Urothelium cell line (cell line): ENCODE measurements at places on chromosomes 2 and 18.

DNA sequence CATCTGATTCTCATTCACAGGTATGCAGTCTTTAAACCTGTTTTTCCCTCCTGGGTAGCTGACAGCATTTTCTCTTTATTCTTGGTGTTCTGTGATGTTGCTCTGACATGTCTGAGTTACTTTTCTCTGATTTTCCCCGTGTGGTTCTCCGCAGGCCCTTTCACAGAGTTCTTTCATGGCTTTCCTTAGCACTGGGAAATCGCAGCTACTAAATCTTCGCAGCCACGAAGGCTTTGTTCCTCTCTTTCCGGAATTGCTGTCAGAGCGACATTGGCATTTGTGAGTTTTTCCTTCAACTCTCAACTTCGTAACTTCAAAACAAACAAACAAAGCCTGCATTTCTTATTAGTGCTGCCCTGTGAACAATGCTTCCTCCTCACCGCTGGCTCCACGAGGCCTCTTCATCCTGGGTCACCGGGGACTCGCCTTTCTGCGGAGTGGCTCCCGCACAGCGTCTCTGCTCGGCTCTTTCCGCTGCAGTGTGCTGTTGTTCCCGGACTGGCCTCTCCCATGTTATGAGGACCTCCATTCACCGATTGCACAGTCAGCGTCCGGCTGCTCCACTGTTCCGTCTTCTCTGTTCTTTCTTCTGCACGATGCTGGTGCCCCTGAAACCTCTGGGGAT, 16.1 kb downstream of the COLEC11 start:
- DNase-seq: no peak

DNA sequence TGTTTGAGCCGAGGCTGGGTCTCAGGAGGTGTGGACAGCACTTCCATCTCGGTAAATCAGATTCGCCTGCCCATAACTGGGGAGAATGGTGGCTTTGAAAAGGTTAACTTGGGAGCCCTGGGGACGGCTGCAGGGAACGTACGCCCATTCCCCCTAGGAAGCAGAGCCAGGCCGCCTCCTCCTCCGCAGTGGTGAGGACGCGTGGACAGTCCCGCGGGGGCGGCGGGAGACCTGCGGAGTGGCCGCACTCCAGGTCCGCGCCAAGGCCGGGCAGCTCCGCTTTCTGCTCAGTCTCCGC, 845 bp upstream of the MYCN start:
- peak; percentile 85 for DNase-seq

GRCh38 chr2:126893606-126894005, 5.1 kb upstream of the TEX51 start:
- no peak for DNase-seq

DNA sequence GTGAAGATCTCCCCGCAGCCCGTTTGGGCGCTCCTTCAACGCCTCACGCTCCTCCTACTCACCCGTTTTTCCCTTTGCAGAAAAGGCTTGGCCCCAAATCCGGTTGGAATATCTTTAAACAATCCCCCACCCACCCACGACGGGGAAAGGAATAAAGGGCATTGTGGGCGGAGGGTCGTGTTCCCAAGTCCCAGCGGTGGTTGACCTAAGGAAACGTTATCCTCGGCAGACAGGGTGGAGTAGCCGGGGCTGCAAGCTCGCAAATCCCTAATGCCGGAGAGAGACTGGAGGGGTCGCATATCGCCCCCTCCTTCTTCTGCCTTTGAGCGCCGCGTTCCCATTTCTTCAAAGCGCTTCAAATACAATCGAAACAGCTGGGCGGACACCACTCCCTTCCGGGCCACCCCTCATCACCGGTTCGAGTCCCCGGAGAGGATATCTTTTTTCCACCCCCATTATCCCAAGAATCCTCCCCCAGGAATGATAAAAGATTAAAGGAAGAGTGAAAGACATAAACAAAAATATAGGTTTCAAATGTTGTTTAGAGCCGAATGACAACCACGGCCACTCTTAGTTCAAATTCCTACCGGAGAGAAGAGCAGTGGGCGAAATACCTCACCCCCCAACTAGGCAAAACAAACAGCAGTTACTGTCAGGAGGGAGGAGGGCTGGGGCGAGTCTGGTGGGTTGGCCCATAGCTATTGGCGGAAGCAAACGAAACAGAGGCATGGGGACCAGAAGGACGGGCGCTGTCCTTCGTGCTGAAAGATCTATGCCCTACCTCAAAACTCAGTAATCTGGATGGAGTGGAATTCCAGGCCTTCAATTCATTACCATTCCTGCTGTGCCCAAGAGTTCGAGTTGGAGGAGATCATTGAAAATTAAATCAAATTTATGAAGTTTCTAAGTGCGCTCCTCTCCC, 2.8 kb upstream of the GAD1 start:
- peak; percentile 85 for DNase-seq

DNA sequence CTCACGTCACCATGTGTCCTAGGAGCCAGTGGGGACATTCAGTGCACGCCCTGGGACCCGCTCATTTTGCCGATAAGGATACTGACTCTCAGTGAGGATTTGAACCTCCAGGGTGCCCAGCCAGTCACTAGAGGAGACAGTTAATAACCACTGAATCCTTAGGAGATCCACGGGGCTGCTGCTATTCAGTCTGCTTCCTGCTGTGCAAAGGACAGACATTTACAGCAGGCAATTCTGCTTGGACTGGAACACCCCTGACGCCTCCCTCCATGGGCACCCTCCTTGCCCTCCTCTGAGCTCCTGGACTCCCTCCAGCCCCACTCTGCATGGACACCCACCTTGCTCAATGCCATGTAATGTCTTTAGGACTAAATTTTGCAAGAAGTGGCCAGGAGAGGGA, 265.5 kb downstream of the EIPR1 start:
- DNase-seq: no peak

GRCh38 chr18:74512321-74513053, 16.3 kb downstream of the CNDP2 start:
- no peak for DNase-seq

DNA sequence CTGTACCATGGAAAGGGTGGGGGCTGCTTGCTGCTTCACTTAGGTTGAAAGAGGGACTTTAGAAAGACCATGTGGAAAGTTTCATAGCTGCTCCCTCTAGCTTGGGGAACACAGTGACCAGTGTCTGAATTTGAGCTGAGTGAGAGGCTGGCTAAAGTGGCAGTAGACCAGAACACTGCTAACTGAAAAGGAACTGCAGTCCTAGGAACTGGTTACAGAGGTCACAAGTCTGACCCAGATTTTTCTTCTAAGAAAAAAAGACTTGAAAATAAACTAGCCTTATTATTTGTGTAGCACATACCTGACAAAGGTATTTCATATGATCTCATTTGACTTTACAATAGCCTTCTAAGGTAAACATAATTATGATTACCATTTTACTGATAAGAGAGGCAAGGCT, 153.6 kb downstream of the FSHR start:
- DNase-seq: no peak

GRCh38 chr2:197425550-197425949, 9.3 kb downstream of the SF3B1 start:
- DNase-seq: no peak

DNA sequence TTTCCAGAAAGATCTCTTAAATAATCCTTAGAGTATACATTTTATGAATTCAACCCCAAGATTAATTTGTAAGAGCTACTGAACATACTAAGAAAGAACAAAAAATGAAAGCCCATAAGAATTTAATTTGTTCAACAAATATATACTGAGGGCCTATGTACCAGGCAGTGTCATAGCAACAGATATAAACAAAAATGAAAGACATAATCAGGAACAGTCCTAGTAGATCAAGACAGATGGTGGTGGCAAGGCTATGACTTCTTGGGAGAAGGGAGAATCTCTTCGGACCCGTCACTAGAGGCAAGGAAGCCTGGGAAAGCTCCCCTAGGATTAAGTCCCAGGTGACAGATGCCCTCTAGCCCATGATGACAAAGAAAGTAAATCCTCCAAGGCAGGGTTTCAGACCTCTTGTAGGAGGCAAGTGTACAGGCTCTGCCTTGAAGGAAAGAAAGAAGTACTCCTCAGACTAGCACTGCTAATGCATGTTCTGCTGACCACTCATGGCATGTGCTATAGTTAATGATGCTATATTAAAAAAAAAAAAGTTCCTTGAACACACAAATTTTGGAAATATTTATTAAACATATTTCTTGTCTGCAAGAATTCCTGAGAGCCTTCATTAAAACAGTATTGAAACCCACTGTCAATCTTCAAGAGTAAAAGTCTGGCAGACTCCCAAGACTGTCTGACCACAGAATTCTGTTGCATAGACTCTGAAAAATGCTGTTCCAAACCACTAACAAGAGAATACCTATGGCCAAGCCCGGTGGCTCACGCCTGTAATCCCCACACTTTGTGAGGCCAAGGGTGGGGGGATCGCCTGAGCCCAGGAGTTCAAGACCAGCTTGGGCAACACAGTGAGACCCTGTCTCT, 31.5 kb downstream of the NOL10 start:
- peak; percentile 82 for DNase-seq

- no peak for DNase-seq
Measured at GRCh38 chr2:230124757-230125431, 56.2 kb upstream of the SLC16A14 start.

GRCh38 chr2:217740756-217741155, 262.0 kb downstream of the TNS1 start:
- no peak for DNase-seq

GRCh38 chr2:117949806-117950205, 64.1 kb downstream of the CCDC93 start:
- no peak for DNase-seq
